NCI-H1417 treated with DMSO at 0.1 percent for 48 hours (cell line): ENCODE measurements at places on chromosomes 16 and 17.

DNA sequence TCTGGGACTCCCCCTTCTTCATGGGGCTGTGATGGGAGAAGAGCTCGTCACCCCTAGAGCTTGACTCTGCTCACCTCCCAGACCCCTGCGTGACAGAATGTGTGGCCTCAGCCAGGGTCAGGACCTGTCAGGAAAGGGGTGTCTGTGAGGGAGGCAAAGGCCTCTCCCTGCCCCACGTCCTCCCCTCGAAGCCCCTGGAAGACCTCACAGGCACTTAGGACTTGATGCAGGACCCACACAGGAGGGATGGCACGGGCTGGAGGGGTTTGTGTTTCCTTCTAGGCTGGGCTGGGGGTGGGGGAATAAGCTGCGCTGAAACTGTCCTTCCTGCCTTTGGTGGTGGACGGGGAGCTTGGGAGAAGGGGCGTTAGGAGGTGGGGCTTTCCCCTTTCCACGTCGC is 11.0 kb upstream of the CLUH start:
- DNase-seq = no peak

DNA sequence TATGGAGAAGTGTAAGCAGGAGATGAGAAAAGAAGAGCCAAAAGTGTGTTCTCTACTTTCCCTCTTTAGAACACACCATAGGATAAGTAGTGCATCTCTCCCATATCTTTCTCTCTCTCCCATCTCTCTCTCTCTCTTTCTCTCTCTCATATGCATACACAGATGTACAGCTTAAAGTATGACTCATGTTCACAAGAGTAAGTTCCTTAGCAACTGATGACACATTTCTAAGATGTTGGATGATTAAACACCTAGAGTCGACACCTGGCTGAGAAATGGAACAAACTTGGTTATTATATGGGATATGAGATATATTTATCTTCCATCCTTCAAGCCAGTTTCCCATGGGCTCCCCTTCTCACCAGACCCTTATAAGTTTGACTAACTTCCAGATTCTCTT is 113.5 kb downstream of the TMEM132E start:
- DNase-seq = no peak

DNA sequence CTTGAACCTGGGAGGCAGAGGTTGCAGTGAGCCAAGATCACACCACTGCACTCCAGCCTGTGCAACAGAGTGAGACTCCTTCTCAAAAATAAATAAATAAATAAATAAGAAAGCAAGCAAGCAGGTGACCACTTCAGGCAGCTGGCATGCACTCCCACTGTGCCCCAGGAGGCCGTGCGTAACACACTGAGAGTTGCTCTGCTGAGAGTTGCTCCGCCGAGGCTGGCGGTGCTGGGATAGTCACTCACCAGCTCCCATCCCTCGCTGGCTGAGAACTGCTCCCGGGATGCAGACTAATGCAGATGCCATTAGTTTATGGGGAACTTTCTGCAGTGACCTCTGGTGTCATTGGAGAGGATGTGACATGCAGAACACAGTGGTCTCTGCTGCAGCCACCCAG is 105.7 kb upstream of the PLCG2 start:
- DNase-seq = no peak

DNA sequence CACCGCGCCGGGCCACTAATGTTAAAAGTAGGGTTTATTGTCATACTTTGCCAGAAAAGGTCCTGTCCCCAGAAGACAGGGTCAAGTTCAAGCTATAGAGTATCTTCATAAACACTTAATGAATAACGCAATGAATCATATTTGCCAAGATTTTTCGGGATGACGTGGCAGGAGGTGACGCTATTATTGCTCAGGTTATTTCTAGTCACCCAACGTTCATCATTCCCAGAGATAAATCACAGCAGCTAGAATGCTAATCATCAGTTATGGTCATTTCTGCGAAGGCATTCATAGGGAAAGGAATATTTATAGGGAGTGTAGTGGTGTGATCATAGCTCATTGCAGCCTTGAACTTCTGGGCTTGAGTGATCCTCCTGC is 2.0 kb downstream of the TMC5 start:
- no peak for DNase-seq

GRCh38 chr17:12230481-12231354 is 210.0 kb downstream of the MAP2K4 start:
- no peak for DNase-seq

- no peak for DNase-seq
These were observed 106.5 kb downstream of the CDH8 start for GRCh38 chr16:61929776-61930175.

DNA sequence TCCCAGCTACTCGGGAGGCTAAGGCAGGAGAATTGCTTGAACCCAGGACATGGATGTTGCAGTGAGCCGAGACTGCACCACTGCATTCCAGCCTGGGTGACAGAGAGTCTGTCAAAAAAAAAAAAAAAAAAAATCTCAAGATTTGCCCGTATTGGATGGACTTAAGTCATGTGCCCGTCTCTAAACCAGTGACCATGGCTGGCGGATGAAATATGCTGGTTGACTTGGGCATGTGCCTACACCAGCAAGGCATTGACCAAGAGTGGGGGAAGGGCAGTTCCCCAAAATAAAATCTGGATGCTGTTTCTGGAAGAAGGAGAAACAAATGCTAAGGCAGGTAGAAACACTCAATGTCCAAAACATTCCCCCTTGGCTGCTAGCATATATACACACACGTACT is 21.5 kb upstream of the COL1A1 start:
- DNase-seq = no peak

DNA sequence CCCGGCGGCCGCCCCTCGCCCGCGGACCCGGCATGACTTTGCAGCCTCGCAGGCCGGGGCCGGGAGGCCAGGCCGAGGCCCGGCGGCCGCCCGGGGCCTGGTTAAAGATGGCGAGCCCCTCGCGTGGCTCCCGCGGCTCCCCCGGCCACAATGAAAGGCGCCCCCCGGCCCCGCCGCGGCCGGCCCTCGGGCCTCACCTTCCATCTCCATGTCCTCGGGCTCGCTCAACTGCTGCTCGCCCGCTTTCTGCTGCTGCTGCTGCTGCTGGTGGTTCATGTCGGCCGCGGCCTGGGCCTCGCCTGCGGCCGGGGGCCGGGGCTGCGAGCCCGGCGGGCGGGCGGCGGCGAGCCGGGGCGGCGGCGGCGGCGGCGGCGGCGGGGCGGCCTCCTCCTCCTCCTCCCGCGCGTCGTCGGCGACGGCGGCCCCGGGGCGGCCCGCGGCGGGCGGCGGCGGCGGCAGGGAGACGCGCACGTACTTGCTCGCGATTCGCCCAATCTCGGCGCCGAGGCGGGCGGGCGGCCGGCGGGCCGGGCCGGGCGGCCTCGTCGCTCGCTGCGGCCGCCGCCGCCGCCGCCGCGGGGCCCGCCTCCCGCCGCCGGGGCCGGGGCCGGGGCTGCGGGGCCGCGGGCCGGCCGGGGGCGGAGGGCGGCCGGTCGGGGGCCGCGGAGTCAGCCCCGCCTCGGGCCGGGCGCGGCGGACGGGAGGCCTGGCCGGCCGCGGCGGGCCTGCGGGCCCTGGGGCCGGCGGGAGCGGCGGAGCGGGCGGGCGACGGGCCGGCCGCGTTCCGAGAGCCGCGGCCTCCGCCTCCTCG is 491 bp downstream of the USP7 start:
- DNase-seq = no peak

GRCh38 chr16:49921791-49922456 is 66.0 kb upstream of the ZNF423 start:
- DNase-seq = no peak

GRCh38 chr16:9119795-9120194 is 28.4 kb downstream of the HAPSTR1 start:
- no peak for DNase-seq

GRCh38 chr16:89407282-89407924 is 83.0 kb downstream of the ANKRD11 start:
- DNase-seq = no peak

DNA sequence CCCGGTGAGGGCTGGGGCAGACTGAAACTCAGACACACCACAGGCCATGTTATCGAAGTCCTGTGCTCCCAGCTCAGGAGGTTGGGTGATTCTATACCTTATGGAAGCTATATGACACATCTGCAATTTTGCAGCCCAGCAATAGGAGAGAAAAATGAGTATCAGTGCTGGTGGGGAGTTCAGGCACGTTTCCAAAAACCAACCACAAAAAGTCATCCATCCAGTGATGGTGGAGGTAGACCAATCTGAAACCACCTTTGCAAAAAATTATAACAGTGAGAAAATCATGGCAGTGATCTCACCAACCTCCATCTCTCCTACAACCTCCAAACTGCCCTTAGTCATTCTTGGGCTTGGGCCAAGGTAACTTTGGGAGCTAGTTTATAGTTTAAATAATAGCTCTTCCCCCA is 327.9 kb downstream of the SLC39A11 start:
- DNase-seq = no peak

GRCh38 chr16:76226481-76226880 is 50.7 kb upstream of the CNTNAP4 start:
- no peak for DNase-seq

DNA sequence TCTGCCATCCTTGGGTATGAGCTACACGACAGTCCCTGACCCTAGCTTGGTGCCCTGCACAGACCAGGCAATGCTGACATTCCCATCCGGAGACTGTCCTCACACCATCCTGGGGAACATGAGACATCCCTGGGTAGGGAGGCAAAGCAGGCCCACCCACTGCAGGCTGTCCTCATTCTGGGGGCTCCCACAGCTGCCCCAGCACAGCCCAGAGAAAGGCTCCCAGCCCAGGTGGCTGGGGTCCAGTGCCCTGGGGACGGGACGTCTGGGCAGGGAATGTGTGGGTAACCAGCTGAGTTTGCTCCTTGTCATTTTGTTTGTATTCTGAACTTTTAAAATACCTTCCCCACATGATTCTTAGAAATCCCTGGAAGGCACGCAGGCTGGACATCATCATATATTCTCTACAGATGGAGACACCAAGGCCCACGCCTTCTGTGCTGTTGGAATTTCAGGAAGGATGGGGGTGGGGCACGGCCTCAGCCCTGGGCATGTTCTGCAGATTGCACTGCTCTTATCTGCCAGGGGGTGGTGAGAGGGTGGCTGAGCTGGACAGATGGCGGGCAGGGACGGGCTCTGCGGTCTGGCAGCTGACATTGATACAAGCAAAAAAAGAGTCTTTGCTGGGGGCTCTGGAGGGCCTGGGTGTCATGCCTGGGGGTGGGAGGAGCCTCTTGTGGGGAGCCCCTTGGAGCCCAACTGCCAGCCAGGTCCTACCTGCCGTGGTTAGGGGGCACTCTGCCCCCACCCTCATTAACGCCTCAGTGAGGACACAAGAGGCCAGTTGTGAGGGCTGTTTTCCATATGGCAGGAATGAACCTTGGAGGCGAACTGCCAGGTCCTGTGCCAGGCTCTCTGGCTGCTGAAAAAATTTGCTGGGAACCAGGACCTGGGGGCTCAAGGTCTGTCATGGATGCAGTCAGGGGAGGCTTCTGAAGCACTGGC is 28.4 kb downstream of the LRRC75A start:
- no peak for DNase-seq

DNA sequence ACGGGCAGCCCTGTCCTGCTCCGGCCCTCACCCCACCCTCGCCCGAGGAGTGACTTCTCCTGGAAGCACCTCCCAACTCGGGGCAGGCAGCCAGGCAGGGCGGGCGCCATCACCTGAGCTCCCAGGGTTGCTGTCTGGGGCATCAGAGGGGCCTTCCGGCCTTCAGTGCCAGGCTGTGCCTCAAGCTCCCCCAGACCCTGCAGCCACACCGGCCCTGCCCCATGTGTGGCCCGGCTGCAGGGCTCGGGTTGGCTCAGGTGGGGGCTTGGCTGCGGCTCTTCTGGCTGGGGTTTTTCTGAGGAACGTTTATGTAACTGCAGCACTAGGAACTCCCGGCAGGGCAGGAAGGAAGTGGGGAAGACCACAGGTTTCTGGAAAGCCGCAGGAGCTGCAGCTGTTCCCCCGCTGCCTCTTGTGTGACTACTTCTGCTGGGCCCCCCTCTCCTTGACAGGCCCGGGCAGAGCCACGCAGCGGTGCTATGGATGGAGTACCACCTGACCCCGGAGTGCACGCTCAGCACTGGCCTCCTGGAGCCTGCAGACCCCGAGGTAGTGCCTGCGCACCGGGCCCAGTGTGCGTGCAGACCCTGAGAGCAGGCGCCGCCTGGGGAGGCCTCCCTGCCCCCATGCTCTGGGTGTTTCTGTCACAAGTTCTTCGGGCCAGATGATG is 45.6 kb downstream of the PRMT7 start:
- no peak for DNase-seq

GRCh38 chr16:17063201-17064139 is 407.3 kb downstream of the XYLT1 start:
- no peak for DNase-seq

DNA sequence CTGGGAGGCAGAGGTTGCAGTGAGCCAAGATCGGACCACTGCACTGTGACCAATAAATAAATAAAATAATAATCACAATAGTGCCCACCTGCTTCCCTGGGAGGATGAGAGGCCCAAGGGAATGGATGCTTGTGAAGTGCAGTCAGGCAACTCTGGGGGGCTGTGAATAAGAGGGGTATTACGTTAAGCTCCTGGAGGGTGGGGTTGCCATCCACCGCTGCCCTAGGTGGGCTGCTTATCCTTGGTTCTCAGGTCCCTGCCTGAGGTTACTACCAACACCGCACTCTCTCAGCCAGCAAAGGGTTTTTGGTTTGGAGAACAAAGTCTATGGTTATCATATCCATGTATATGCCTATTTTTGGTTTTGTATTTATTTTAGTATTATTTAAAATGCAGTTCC is 48.6 kb upstream of the CBFA2T3 start:
- DNase-seq = no peak

- no peak for DNase-seq
These were observed 6.1 kb upstream of the RNF157 start for GRCh38 chr17:76246080-76247066.

- no peak for DNase-seq
These were observed 5.7 kb upstream of the SPNS2 start for GRCh38 chr17:4492721-4493561.

- no peak for DNase-seq
These were observed 3.8 kb downstream of the ARHGDIA start for GRCh38 chr17:81867170-81867990.

GRCh38 chr17:70105641-70106040 is 30.6 kb downstream of the KCNJ16 start:
- no peak for DNase-seq

DNA sequence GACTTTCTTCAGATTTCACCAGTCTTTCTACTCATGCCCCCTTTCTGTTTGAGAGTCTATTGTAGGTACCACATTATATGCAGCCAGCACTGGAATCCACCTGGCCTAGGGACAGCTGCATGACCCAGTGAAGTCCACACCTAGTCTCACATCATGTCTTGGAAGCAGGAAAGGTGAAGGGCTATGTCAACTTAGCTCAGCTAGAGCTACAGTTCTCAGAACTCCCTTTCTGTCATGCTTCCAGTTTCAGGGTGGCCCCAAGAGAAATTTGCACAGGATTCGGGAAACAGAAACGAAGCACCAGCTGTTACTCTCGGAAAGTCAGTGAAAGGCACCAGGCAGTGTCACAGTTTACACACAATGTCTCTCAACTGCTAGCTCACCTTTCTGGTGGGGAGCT is 51.6 kb upstream of the NLRP1 start:
- DNase-seq = no peak

GRCh38 chr17:67942810-67943209 is 53.5 kb downstream of the C17orf58 start:
- DNase-seq = no peak

- no peak for DNase-seq
These were observed 4.5 kb downstream of the KIF1C start for GRCh38 chr17:5002121-5002788.
